ENCODE measurements at places on chromosomes 7 and 10.

GRCh38 chr7:11831736-11832495 is at the start of gene THSD7A:
TSS of gene THSD7A (minus strand) at chr7:11832198. CDS start at chr7:11831946, 252 bp downstream.
- no peak for DNase-seq

DNA sequence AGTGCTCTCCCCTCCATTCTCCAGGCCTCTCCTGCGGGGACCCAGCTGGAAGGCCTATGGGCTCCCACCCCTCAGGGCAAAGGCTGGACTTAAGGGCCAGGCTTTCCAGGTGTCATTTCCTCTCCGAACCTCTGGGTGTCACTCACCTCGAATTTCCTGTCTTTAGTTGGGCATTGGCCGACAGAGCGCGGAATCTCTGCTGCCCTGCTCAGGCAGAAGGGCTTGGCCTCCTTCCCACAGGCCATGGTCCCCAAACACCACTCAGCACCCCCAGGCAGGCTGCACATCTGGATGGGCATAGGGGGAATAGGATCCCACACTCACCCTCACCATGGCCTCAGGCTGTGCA is 212.9 kb downstream of the CCSER2 start:
- DNase-seq = no peak

DNA sequence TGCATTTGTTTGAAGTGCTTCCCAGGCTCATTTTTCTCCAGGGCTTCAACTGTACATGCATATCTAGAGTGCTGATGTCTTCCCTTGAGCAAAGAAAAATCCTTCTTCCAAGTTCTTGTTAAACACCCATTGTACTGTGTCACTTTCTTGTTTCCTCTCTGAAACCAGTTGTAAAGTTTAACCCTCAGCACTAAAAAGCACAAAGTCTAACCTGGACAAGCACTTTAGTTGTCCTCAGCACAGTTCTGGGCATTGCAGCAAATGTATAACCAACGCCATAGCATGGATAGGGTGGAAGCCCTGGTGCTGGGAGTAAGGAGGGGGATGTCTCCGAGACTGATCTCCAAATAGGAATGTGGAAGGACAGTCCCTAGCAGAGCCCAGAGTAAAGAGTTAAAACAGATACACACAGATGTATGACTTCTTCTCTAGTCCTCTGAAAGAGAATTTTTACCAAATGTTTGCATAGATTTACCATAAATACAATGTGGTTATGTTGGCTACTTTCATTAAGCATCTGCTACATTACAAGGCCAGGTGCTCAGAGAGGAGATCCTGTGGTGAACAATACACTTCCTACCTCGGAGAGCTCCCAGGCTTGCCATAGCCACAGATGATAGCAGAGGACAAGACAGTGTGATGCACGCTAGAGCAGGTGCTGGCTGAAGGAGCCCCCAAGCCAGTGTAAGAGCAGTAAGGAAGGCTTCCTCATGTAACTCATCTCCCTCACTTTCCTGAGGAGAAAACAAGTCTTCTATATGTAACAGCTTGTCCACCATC is 57.0 kb downstream of the DNAJC12 start:
- no peak for DNase-seq

- DNase-seq = no peak
These were observed 76.2 kb upstream of the UNC5B start for GRCh38 chr10:71136036-71136721.

DNA sequence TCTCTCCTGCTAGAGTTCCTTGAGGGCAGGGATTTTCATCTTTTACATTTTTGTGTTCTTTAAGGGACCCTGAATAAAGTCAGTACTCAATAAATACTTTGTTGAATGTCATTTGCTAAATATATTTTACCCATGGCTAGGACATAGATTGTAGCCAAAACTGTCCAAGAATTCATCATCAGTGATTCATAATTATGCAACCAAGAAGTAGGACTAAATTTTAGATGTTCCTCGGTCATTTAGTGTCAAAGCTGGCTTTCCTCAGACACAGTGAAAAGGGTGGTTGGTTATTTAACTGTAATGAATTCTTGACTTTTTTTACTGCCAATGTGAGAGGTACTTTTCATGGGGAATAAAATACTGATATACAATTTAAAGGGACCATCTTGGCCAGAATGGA is 3.3 kb downstream of the NUDT13 start:
- no peak for DNase-seq

DNA sequence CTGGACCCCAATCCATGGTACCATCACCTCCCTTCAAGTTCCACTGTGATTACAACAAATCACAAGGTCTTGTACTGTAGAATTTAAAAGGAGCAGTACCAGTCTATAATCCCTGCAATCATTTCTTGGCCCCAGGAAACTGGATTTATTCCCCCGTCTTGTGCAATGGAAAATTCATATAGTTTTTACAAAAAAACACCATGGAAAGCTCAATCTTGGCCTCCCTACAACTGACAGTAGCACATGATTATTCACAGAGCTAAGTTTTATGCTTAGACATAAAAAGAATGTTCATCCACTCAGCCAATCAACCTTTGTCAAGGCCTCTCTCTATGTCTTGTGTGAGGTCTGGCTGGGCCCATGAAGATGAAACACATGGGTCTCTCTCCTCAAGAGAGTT is 10.2 kb downstream of the DGKI start:
- DNase-seq = no peak

GRCh38 chr7:17185690-17186070 is 112.8 kb upstream of the AHR start:
- DNase-seq = no peak

- no peak for DNase-seq
These were observed 10.3 kb upstream of the STK17A start for GRCh38 chr7:43572516-43573049.

- DNase-seq = no peak
These were observed 118.7 kb upstream of the GDF10 start for GRCh38 chr10:47181052-47181849.

GRCh38 chr10:70233109-70233938 is at the start of gene PPA1:
TSS of gene PPA1 (minus strand) at chr10:70233429. CDS start at chr10:70233327, 102 bp downstream.
- peak; percentile 99 for DNase-seq

- DNase-seq = no peak
These were observed 67.7 kb upstream of the JCAD start for GRCh38 chr10:30127120-30127541.

DNA sequence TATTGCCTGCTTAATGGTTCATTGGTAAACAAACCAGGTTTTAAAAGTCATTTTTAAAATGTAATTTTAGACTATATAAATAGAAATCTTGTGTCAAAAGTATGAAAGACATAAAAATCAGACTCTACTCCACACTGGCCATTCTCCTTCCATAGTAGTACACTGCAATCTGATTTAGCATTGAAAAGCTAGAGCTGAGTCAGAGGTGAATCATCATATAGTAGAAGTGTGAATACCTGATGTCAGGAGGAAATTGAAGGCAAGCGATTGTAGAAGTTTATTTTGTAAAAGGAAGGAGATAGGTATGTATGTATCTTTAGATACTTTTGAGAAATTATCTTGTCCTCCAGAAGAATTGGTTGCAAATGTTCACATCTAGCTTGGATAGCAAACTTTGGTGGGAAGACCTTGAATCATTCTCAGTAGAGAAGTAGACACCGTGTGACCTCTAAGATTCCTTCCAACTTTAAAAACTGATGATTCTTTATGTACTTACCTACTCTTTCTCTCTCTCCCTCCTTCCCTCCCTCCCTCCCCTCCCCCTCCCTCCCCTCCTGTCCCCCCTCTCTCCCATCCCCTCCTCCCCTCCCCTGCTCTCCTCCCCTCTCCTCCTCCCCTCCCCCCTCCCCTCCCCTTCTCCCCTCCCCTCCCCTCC is 88.1 kb downstream of the BTAF1 start:
- no peak for DNase-seq

GRCh38 chr10:63093227-63093626 is 39.9 kb upstream of the NRBF2 start:
- DNase-seq = no peak

- DNase-seq = no peak
These were observed 1.2 kb downstream of the MLXIPL start for GRCh38 chr7:73622909-73623797.

DNA sequence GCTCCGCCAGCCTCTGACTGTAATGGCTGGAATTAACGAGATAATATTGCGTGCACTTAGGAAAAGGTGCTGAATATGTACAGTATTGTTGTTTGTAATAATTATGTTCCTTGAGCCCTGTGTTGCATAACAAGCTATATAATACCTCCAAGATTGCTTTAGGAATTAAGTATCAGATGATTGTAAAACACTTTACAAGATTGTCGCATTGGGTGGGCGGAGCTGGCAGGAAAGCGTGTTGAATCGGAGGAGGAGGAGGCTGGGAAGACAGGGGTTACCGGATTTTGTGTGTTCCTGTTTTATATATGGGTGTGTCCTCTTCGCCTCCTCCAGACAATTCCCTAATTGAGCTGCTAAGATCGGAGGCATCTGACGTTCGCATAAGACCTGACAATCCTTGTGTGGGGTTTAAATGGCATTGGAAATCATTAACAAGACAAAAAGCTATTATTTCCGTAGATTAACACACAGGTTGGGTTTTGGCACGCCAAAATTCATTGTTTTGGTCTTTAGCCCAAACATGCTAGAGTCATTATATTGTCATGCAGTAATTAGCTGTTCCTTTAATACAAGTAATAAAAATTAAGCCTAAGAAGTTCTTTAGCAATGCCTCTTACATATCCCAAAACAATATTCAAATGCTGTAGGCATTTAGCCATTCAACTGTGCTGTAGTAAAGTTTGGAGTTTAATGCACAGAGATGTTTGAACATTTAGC is 192.9 kb upstream of the SH2B2 start:
- no peak for DNase-seq

DNA sequence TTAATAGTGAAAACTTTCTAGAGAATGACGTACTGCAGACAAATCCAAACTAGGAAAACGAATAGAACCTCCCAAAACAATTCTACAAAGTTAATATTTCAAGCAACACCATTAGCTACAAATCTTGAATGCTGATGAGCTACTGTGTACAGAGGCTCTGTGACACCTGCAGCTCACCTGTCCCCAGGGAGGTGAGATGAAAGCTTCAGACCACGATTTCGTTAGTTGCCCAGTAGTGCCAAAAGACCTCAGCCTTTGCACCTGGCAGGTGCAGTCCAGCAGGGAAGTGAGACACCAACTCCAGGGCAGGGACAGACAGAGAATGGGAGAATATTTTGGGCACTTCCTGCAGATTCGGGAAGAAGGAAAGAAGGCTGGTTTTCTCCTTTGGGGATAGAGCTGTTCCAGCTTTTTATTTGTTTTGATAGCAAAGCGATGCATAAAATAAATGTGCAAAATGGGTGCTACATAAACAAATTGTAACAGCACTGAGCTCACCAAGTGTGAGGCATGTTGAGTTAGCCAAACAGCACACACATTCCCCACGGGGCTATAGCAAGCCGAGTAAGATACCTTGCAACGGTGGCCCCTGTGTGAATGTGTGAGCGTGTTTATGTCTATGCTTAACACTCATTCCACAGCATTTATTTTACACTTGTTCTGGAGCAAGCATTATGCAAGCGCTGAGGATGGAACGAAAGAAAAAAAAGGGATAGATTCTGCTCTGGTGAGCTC is 1024.8 kb upstream of the AUTS2 start:
- no peak for DNase-seq

DNA sequence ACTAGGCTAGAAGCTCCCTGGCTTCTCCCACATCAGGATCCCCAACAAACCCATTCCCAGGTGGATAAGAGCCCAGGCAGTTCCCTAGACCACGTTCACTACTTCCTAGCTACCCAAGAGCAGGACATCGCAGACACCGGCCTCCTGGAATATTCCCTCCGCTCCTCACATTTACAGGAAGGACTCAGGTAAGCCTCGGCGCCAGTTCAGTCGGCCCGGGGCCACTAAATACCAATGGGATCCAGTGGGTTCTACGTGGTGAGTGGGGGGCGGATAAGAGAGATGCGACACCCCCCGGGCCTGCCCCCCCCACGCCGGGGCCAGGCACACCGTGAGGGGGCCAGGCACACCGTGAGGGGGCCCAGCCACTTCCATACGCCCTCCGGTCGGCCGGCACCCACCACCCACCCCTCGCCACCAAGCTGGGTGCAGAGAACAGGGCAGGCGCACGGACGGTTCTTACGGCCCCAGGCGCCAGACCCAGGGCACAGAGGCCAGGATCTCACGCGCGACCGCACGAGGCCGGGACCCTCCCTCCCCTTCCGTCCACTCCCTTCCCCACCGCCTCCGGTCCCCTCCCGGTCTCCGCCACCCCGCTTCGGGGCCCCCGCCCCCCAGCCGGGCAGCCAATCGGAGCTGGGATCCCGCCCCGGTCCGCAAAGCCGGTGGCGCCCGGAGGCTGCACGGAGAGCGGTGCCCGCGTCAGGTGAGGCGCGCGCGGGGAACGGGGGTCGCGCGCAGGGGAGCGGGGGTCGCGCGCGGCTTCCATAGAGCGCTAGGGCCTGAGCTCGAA is at the start of gene BLVRA:
BLVRA (plus strand) TSS at position 652 of the 793 bp plus-strand sequence. CDS start 12,479 bp downstream, outside the sequence.
- DNase-seq = peak; percentile 58

DNA sequence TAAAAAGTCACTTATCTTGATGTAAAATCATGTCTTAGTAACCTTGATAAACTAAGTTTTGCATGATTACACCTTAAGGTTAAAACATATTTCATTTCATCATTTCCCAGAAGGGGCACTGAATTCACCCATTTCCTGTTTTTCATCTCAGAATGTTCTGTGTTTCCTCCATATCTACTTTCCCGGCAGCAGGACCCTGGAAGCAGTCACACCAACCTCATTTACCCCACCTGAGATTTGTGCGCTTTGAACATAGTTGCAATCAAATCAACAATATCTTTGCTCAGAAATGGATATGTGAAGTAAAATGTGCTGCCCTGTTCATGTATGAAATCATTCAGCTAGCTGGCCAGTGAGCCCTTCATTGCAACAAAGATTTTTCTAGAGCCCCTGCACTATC is 46.8 kb downstream of the IKZF1 start:
- DNase-seq = no peak

DNA sequence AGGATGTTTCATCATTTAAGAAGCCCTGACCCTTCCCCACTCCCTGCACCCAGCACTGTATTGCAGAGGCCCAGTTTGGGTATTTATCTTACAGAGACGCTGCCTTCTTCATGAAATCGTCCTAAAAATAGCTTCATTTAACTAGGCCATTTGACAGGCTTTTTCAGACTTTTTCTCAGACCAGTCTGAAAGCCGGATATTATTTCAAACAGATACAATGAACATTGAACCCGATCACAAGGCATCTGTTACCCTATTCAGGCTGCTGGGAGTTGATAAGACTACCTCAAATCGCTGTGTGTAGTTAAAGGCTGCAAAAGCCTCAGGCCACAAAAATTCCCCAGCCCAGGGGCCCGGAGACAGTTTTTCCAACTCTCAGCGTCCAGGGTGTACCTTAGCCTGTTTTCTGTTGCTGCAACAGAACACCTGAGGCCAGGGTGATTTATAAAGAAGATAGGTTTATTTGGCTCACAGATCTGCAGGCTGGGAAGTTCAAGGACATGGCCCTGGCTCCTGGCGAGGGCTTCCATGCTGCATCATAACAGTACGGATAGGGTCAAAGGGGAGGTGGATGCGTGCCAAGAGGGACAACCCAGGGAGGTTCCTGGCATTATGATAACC is 130.7 kb upstream of the SH2B2 start:
- no peak for DNase-seq

- DNase-seq = no peak
These were observed 8.1 kb downstream of the AOC1 start for GRCh38 chr7:150860291-150860977.

GRCh38 chr7:128099204-128099671 is 68.0 kb upstream of the LRRC4 start:
- no peak for DNase-seq

- DNase-seq = no peak
These were observed 6.0 kb upstream of the SGPL1 start for GRCh38 chr10:70809726-70810125.

All from stimulated activated CD4-positive, alpha-beta T cell treated with anti-CD3 and anti-CD28 coated beads, Interleukin-15, amount 100 ng/mL, for 1 hour (primary cell).